ENCODE measurements at places on chromosomes 6 and 20. TPM values are rescaled to one million over a fixed set of nuclear protein-coding genes. Genes with fewer than 3 reads are reported as not detected.

DNA sequence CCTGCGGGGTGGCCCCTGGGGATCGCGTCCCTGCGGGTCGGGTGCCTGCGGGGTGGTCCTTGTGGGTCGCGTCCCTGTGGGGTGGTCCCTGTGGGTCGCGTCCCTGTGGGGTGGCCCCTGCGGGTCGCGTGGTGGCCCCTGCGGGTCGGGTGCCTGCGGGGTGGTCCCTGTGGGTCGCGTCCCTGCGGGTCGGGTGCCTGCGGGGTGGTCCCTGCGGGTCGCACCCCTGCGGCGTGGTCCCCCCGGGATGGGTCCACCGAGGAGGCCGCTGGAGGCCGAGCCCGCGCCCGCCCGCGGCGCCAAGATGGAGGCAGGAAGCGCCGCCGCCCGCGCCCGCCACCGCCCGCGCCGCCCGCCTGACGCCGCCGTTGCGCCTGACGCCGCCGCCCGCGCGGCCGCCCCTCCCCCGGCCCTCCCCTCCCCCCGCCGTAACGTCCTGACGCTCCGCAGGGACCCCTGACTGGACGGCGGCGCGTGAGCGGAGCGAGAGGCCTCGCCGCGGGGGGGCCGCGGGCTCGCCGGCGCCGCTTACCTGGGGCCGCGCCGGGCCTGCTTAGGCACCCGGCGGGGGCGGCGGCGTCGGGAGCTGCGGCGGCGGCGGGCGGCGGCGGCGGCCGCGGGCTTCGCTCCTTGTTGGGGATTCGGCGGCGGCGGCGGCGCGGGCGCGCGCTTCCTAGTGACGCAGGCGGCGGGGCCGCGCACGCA lies at the start of gene GMEB2:
Gene GMEB2 (minus strand): TSS at position 678 of the 705 bp plus-strand sequence. CDS start 7,704 bp downstream, outside the sequence.
- H3K27ac ChIP-seq: peak within 1 kb of the TSS; percentile 95
- H3K27me3 ChIP-seq: no peaks in the 10 kb centered on the region

The ERVFRD-1 gene
- not detected for total RNA-seq

DNA sequence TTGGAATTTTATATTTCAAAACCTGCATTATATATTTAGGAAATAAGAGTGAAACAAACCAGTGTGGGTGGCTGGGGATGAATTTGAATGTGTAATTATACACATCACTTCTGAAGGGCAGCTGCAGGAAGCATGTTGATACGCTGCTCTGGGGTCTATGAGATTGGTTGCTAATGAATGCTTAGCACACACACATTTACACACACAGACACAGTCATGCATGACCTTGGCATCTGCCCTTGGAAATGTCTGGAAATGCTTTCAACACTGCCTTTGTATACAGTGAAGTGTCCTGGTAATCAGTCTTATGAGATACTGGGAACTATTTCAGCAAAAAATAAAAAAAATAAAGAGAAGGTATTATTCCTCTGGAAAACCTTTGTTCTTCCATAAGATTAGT lies 83.4 kb downstream of the ELOVL4 start:
- no peak for DNase-seq
- peaks cover 6% of the 10 kb centered on the region for H3K27me3 ChIP-seq
- H3K27ac ChIP-seq: no peak overlapping the region
- peaks cover 3% of the 10 kb centered on the region for H3K4me1 ChIP-seq
- no peak overlapping the region for H3K4me3 ChIP-seq
- no peaks in the 10 kb centered on the region for H3K36me3 ChIP-seq

The AARS2 gene
- 16.8 TPM for total RNA-seq

The SRC gene
- 2.1 TPM for total RNA-seq

GRCh38 chr6:136566851-136567250 lies 16.6 kb upstream of the MAP7 start:
- no peaks in the 10 kb centered on the region for H3K27me3 ChIP-seq
- H3K4me3 ChIP-seq: no peak overlapping the region
- H3K4me1 ChIP-seq: peaks cover 12% of the 10 kb centered on the region
- no peak for DNase-seq

- H3K27me3 ChIP-seq: no peaks in the 10 kb centered on the region
- H3K4me1 ChIP-seq: no peaks in the 10 kb centered on the region
- H3K27ac ChIP-seq: no peak overlapping the region
These were observed 195.2 kb downstream of the SLC16A10 start for GRCh38 chr6:111282515-111282914.

- H3K4me3 ChIP-seq: no peak overlapping the region
- H3K27me3 ChIP-seq: no peaks in the 10 kb centered on the region
- H3K4me1 ChIP-seq: no peaks in the 10 kb centered on the region
- DNase-seq: no peak
These were observed 51.6 kb downstream of the UBE2V1 start for GRCh38 chr20:50061151-50062005.

- H3K27me3 ChIP-seq: no peaks in the 10 kb centered on the region
- H3K36me3 ChIP-seq: no peaks in the 10 kb centered on the region
- H3K27ac ChIP-seq: no peak overlapping the region
- no peaks in the 10 kb centered on the region for H3K4me1 ChIP-seq
These were observed 54.5 kb downstream of the RIPOR3 start for GRCh38 chr20:50636601-50637540.

The GJA10 gene
- total RNA-seq: not detected

The KIF3B gene
- 16.1 TPM for total RNA-seq

- no peaks in the 10 kb centered on the region for H3K4me1 ChIP-seq
- no peaks in the 10 kb centered on the region for H3K36me3 ChIP-seq
- no peak for DNase-seq
- no peak overlapping the region for H3K4me3 ChIP-seq
- no peak overlapping the region for H3K27ac ChIP-seq
These were observed 132.7 kb upstream of the TCF21 start for GRCh38 chr6:133756078-133756695.

DNA sequence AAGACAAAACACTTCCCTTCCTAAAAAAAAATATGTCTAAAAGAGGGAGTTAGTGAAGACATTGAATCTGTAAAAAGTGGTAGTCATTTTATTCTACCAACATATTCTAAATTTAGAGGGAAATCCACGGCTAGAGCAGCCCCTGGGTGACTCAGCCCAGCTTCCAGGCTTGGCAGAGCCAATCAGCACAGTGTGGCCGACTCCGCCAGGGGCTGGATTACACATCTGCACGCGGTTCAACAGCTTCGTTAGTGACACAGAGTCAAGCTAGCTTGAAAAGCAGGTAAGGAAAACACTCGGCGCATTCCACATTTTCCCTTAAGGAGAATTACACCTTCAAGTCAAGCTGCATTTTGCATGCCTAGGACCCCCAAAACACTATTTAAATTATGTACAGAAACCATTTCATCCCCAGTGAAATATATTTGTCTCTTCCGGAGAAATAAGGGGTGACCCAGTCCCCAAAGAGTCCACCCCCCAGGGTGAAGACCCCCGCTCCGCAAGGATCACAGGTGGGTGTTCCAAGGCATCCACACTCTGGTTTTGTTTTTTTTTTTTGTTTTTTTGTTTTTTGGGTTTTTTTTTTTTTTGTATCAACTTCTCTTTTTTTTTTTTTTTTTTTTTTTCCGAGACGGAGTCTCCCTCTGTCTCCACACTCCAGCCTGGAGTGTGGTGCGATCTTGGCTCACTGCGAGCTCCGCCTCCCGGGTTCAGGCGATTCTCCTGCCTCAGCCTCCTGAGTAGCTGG lies 58.4 kb upstream of the ARID1B start:
- DNase-seq: no peak
- H3K36me3 ChIP-seq: no peaks in the 10 kb centered on the region
- H3K27ac ChIP-seq: no peak overlapping the region
- H3K27me3 ChIP-seq: peaks cover 8% of the 10 kb centered on the region

- H3K27me3 ChIP-seq: no peaks in the 10 kb centered on the region
- no peak for DNase-seq
- peaks cover 24% of the 10 kb centered on the region for H3K4me1 ChIP-seq
- peak overlapping the region; percentile 97 for H3K27ac ChIP-seq
- H3K4me3 ChIP-seq: peak overlapping the region; percentile 65
These were observed 127.9 kb upstream of the BACH2 start for GRCh38 chr6:90424580-90424979.

DNA sequence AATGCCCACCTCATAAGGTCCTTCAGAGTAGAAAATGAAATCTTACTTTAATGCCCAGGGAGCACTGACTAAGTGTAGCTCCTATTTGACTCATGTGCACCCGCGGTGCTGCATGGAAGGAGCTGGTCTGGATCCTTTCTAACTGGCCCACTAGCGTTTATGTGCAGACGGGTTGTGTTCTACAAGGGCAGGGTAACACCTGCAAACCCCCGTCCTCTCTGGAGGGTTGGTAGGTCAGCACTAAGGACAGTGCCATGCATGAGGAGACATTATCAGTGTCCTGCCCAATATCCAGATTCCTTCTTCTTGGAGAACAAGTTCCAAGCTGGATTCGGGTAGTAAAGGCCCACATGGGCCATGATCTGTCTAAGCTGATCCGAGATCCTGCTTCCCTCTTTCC lies 140.3 kb downstream of the ANKRD60 start:
- H3K27me3 ChIP-seq: peaks cover 4% of the 10 kb centered on the region
- no peak overlapping the region for H3K4me3 ChIP-seq
- no peak for DNase-seq
- H3K4me1 ChIP-seq: no peaks in the 10 kb centered on the region
- no peak overlapping the region for H3K27ac ChIP-seq

DNA sequence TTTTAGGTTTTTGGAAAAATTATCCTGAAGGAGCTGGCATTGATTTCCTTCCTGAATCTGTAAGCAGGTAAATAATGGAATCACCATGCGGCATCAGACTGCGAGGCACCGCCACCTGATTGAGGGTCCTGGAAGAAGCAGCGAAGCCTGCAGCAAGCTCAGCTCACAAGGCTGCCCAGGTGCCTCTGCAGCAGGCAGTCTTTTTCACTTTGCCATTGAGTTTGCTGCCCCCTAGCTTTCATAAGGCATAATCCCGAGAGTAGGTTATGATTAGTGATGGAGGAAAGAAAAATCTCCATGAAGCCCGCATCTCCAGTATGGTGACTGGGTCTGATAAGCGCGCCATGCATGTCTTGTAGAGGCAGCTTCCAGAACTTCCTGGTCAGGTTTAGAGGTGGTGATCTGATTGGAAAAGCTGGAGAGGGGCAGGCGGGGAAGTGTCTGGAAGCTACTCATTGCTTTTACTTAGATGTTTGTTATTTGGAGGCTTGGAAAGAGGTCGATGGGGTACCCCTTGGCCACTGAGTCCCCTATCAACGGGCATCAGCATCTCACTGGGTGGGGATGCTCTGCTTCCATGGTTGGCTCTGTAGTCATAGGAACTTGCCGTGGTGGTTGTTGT lies 26.7 kb downstream of the IYD start:
- peaks cover 7% of the 10 kb centered on the region for H3K27me3 ChIP-seq
- no peaks in the 10 kb centered on the region for H3K4me1 ChIP-seq
- no peak overlapping the region for H3K27ac ChIP-seq
- H3K4me3 ChIP-seq: no peak overlapping the region
- DNase-seq: peak; percentile 50
- no peaks in the 10 kb centered on the region for H3K36me3 ChIP-seq

DNA sequence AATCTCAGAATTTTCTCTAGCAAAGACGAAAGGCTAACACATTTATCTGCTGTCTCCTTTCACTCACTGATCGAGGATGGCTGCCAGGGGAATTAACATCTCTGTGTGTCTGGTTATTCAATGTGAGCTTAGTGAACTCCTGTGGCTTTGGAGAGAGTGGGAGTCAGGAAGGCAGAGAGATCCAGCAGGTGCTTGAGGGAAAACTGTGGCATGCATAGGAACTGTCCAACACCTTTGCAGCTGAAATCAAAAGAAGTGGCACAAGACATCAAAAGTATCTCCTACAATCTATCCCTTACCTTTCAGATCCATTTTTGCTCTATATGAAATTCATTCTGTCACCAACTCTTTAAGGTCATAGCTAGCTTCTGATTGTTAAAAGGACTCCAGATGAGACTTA lies 11.8 kb upstream of the FAM184A start:
- no peaks in the 10 kb centered on the region for H3K4me1 ChIP-seq
- peaks cover 5% of the 10 kb centered on the region for H3K27me3 ChIP-seq
- no peak for DNase-seq
- no peak overlapping the region for H3K4me3 ChIP-seq

- no peaks in the 10 kb centered on the region for H3K36me3 ChIP-seq
- peaks cover 12% of the 10 kb centered on the region for H3K4me1 ChIP-seq
- H3K4me3 ChIP-seq: no peak overlapping the region
These were observed 13.1 kb upstream of the NT5DC1 start for GRCh38 chr6:116087437-116088027.

- H3K36me3 ChIP-seq: peaks cover 12% of the 10 kb centered on the region
- H3K27ac ChIP-seq: peak overlapping the region; percentile 50
- H3K4me1 ChIP-seq: peaks cover 17% of the 10 kb centered on the region
- peaks cover 2% of the 10 kb centered on the region for H3K27me3 ChIP-seq
- no peak for DNase-seq
- H3K4me3 ChIP-seq: no peak overlapping the region
These were observed 14.8 kb upstream of the TMEM244 start for GRCh38 chr6:129875610-129876520.

The MAPK13 gene
- 29.3 TPM for total RNA-seq

DNA sequence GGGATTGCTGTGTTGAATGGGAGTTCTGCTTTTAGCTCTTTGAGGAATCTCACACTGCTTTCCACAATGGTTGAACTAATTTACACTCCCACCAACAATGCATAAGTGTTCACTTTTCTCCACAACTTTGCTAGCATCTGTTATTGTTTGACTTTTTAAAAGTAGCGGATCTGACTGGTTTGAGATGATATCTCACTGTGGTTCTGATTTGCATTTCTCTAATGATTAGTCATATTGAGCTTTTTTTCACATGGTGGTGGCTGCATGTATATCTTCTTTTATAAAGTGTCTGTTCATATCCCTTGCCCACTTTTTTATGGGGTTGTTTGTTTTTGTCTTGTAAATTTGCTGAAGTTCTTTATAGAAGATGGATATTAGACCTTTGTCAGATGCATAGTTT lies 588.3 kb upstream of the ADGRB3 start:
- no peak overlapping the region for H3K27ac ChIP-seq
- H3K36me3 ChIP-seq: no peaks in the 10 kb centered on the region
- no peak for DNase-seq
- H3K27me3 ChIP-seq: no peaks in the 10 kb centered on the region
- no peaks in the 10 kb centered on the region for H3K4me1 ChIP-seq

DNA sequence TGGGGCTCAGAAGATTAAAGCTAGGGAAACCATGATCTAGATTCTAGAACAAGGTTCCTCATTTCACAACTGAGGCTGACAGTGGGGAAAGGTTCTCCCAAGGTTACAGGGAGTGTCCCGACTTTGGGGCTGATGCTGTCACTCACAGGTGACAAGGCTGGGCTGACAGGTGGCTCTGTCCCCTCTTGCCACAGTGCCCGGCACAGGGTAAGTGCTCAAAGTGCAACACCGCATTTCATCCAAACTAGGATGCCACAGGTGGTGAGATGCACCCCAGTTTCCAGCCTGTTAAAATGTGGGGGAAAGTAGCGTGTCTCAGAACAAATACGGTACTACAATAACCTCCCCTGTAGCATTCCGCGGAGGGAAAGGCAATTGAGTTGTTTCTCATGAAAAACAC lies 7.8 kb downstream of the ZBP1 start:
- peaks cover 44% of the 10 kb centered on the region for H3K36me3 ChIP-seq
- H3K27me3 ChIP-seq: no peaks in the 10 kb centered on the region
- DNase-seq: no peak
- no peak overlapping the region for H3K27ac ChIP-seq
- no peak overlapping the region for H3K4me3 ChIP-seq

- H3K36me3 ChIP-seq: no peaks in the 10 kb centered on the region
- H3K4me3 ChIP-seq: no peak overlapping the region
- peaks cover 38% of the 10 kb centered on the region for H3K4me1 ChIP-seq
- H3K27me3 ChIP-seq: peaks cover 6% of the 10 kb centered on the region
These were observed 100.0 kb upstream of the CARMIL1 start for GRCh38 chr6:25179051-25179778.

GRCh38 chr6:87391334-87391733 lies 16.4 kb upstream of the CFAP206 start:
- H3K4me1 ChIP-seq: peaks cover 4% of the 10 kb centered on the region
- H3K27ac ChIP-seq: no peak overlapping the region
- no peak overlapping the region for H3K4me3 ChIP-seq
- H3K27me3 ChIP-seq: no peaks in the 10 kb centered on the region
- no peaks in the 10 kb centered on the region for H3K36me3 ChIP-seq

The TULP1 gene
- total RNA-seq: not detected

GRCh38 chr6:162230147-162230752 lies 497.3 kb downstream of the PRKN start:
- no peaks in the 10 kb centered on the region for H3K36me3 ChIP-seq
- H3K4me1 ChIP-seq: no peaks in the 10 kb centered on the region
